ENCODE measurements at places on chromosomes 2 and 18.
A peak's percentile ranks its signal among the peaks of the same experiment; 100 is the strongest.

DNA sequence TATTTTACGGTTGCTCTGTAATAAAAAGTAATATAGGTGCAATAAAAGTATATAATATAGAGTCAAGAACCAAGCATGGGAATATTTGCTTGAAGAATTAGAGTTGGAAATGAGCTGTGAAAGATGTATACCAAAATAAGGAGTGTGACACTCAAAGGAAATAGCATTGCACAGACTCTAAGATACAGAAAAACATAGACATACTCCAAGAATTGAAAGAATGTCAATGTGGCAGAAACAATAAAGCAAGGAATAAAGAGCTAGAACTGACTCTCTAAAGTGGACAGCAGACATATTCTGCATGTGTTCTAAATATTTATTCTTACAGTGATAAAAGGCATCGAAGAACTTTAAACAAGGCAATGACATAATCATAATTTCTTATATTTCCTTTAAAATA, 561.1 kb upstream of the SETBP1 start:
- no peak for DNase-seq

GRCh38 chr2:121529439-121530211, 1.1 kb upstream of the RNU4ATAC start:
- peak; percentile 78 for DNase-seq

- DNase-seq = no peak
Observed at GRCh38 chr18:58507880-58508279, 121.0 kb downstream of the ALPK2 start.

- no peak for DNase-seq
Observed at GRCh38 chr18:23853448-23854195, 160.9 kb upstream of the TTC39C start.

- peak; percentile 70 for DNase-seq
Observed at GRCh38 chr2:43086451-43087221, 139.8 kb downstream of the ZFP36L2 start.

GRCh38 chr2:49255409-49255971, 101.2 kb upstream of the FSHR start:
- no peak for DNase-seq

GRCh38 chr18:59893971-59894370, 5.8 kb upstream of the PMAIP1 start:
- no peak for DNase-seq

GRCh38 chr2:42947809-42948600, 155.6 kb upstream of the HAAO start:
- no peak for DNase-seq

- DNase-seq = no peak
Observed at GRCh38 chr2:69969991-69970390, 8.6 kb upstream of the ASPRV1 start.

DNA sequence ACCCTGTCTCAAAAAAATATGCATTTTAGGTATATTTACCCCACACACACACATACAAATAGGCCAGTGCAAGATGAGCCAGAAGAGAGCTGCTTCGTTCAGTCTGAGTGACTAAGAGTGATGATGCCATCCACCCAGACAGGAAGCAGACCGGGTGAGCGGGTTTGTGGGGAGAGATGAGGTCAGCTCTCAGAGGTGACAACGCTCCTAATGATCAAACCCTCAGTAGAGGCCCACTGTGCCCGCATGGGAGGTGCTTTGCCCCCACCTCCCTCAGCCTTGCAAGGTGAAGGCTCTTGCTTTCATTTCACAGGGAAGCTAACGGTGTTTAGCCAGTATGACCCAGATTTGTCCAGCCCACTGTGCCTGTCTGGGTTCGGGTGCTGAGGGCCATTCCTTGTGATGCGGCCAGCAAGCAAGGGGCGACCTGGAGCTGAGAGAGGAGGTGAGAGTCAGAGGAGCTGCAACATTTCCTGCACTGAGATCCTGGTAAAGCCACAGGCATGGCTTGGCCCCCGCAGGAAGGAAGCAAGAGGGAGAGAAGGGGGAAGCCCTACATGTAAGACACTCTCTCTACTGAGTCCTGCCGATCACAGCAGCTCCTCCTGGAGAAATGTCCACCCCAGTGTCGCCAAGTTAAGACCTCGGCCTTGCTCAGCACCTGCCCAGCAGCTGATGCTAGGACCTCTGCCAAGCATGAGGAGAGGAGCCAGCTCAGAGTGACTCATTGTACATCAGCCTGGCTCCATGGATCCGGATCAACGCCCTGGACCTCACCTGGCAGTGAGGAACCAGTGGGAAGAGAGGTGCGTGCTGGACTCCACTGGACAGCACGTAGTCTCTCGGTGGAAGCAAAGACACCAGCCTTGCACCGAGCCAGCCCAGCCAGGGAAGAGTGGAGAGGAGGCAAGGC, 37.0 kb downstream of the NIFK start:
- no peak for DNase-seq

Data from left ventricle myocardium superior (tissue), 1 donor.